Thoracic aorta (tissue), 2 donors: ENCODE measurements at places on chromosomes 7 and 10.
A peak's percentile ranks its signal among the peaks of the same experiment; 100 is the strongest.

DNA sequence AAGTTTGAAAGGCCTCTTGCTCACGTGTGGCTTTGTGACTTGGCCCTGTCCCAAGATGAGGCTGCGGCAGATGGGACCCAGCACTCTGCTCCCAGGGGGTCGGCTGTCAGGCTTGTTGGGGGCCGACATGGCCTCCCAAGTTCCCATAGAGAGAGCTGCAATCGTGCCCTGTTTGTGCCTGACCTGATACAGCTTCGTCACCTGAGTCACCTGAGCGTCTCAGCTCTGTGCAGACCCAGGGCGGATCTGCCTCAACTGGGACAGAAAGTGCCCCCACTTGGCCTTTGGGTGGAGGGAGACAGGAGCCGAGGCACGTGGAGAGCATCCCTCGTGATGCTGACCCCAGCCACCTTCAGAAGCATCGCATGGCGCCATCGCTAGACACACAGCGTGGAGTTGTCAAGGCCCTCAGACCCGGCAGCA is 21.7 kb downstream of the PAPOLB start:
- DNase-seq: no peak

- DNase-seq: peak; percentile 10
Measured at GRCh38 chr10:120945801-120946302, 94.7 kb downstream of the WDR11 start.

DNA sequence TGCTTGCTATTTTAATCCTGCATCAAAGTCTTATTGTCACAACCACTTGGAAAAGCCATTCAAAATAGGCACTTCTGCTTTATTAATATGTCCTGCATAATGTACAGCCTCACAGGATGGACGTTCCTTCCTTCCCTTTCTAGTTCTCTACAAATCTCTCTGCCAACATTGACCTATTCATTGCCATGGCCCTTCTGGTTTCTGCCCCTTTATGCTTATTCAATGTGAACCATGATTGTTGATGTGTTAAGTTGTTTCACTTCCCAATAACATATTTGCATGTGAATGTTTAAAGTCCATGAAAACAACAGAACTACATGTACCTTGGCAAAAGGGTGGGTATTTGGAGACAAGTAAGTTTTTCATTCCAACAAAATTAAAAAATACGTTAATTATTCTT is 45.7 kb downstream of the COL28A1 start:
- no peak for DNase-seq

- no peak for DNase-seq
Measured at GRCh38 chr10:46091828-46092523, 45.9 kb upstream of the MSMB start.

DNA sequence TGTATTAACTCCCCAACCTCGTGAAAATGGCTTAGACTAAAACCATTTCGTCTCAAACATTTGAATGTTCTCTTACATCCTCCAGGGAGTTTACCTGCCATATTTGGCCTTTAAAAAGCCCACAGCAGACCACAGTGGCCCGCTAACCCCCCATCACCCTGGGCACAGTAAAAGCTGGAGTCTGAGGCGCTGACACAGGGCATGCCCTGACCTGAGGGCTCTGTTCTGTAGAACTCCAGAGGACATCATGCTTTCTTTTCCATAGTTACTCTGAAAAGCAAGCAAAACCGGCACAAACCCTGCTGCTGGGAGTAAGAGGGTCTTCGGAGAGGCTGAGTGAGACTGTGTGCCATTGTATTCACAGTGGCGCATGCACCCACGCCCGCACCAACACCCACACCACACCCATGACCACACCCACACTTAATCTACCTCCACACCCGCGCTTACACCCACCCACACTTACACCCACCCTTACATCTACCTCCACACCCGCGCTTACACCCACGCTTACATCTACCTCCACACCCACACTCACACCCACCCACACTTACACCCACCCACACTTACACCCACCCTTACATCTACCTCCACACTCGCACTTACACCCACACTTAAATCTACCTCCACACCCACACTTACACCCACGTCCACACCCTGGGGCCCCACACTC is 32.1 kb downstream of the LRRC27 start:
- DNase-seq: no peak
